ENCODE measurements at places on chromosomes 5 and 9.
A peak's percentile ranks its signal among the peaks of the same experiment; 100 is the strongest.

DNA sequence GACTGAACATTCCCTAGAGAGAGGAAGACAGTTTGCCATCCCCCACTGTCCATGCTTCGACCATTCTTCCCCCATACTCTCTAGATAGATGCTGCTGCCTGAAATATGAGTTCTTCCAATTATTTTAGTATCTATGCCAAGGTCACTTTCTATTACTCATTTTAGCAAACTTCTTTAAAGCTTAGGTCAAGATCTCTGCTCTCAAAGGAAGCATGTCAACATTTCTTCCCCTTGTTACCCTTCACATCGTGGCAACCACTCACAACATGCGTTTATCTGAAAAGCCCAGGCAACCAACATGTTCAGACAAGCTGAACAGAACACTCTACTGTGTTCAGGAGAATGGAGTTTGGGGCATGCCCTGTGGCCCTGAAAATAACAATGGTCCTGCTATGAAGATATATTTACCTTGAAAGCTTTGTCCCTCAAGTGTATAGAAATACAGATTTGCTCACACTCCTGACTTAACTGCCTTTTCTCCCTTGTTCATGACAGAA lies 138.4 kb upstream of the KIF2A start:
- DNase-seq = no peak
- H3K27me3 ChIP-seq = no peaks in the 10 kb centered on the region
- no peak overlapping the region for H3K4me3 ChIP-seq
- H3K4me1 ChIP-seq = no peaks in the 10 kb centered on the region
- H3K27ac ChIP-seq = no peak overlapping the region

- no peaks in the 10 kb centered on the region for H3K36me3 ChIP-seq
- H3K4me3 ChIP-seq = no peak overlapping the region
- peaks cover 13% of the 10 kb centered on the region for H3K4me1 ChIP-seq
- H3K27me3 ChIP-seq = peaks cover 4% of the 10 kb centered on the region
- no peak overlapping the region for H3K27ac ChIP-seq
- DNase-seq = no peak
Observed at GRCh38 chr5:178304016-178304415, 71.4 kb upstream of the PHYKPL start.

- no peaks in the 10 kb centered on the region for H3K4me1 ChIP-seq
- no peaks in the 10 kb centered on the region for H3K27me3 ChIP-seq
- no peaks in the 10 kb centered on the region for H3K36me3 ChIP-seq
- H3K27ac ChIP-seq = no peak overlapping the region
- no peak for DNase-seq
Observed at GRCh38 chr5:80920333-80920732, 39.8 kb upstream of the RASGRF2 start.

GRCh38 chr9:127130661-127131538 lies 8.5 kb upstream of the ANGPTL2 start:
- peaks cover 71% of the 10 kb centered on the region for H3K4me1 ChIP-seq
- H3K36me3 ChIP-seq = no peaks in the 10 kb centered on the region
- no peak overlapping the region for H3K4me3 ChIP-seq
- H3K27ac ChIP-seq = peak overlapping the region; percentile 72

DNA sequence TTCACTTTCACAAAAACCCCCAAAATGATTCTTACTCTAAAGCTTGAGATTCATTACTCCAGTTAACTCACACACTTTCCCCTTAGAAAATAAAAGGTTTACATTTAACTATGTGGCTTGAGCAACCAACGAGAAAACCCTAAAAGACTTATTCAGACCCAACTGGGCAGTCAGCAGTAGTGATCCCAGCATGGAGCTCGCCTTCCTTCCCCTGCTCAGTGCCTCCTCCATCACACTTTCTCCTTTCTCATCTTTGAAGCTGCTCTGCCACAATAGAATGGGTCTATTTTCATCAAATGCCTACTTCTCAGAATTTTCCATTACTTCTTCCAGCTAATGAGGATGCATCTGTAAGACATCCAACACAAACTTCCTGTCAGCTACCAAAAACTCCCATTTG lies 29.1 kb downstream of the RORB start:
- no peaks in the 10 kb centered on the region for H3K36me3 ChIP-seq
- no peaks in the 10 kb centered on the region for H3K4me1 ChIP-seq
- no peak overlapping the region for H3K27ac ChIP-seq

- no peak overlapping the region for H3K27ac ChIP-seq
- H3K36me3 ChIP-seq = no peaks in the 10 kb centered on the region
- H3K4me3 ChIP-seq = no peak overlapping the region
Observed at GRCh38 chr5:27473307-27474046, 435.1 kb upstream of the CDH9 start.

- no peaks in the 10 kb centered on the region for H3K27me3 ChIP-seq
- no peak for DNase-seq
- H3K4me1 ChIP-seq = peaks cover 4% of the 10 kb centered on the region
- no peak overlapping the region for H3K27ac ChIP-seq
- no peaks in the 10 kb centered on the region for H3K36me3 ChIP-seq
Observed at GRCh38 chr5:125834438-125835115, 588.6 kb upstream of the GRAMD2B start.

- H3K36me3 ChIP-seq = no peaks in the 10 kb centered on the region
- peaks cover 37% of the 10 kb centered on the region for H3K27me3 ChIP-seq
- no peak overlapping the region for H3K27ac ChIP-seq
Observed at GRCh38 chr5:69493396-69494133, 975 bp downstream of the OCLN start.

Data from muscle of leg (tissue), 16 donors.